ENCODE measurements at places on chromosomes 16 and 17.

- peak; percentile 26 for DNase-seq
Observed at GRCh38 chr16:67942200-67942509, 1.8 kb downstream of the LCAT start.

DNA sequence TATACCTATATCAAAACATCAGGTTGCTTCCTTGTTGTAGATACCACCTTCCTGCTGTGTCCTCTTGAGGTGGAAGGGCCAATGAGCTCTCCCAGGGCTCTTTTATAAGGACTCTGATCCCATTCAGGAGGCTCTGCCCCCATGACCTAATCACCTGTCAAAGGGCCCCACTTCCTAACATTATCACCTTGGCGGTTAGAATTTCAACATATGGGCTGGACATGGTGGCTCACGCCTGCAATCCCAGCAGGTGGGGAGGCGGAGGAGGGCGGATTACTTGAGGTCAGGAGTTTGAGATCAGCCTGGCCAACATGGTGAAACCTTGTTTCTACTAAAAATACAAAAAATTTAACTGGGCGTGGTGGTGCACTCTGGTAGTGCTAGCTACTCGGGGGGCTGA, 86.4 kb downstream of the HAPSTR1 start:
- DNase-seq, result no peak

GRCh38 chr16:85753976-85754375, 3.1 kb upstream of the C16orf74 start:
- DNase-seq, result no peak

DNA sequence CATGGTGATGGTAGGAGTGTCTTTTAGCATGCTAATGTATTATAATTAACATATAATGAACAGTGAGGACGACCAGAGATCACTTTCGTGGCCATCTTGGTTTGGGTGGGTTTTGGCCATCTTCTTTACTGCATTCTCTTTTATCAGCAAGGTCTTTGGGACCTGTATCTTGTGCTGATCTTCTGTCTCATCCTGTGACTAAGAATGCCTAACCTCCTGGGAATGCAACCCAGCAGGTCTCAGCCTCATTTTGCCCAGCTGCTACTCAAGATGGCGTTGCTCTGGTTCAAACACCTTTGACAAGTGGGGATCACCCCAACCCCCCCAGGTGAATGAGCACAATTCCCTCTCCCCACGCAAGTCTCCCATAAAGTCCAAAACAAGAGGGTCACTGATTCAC, 49.3 kb upstream of the ETV4 start:
- DNase-seq, result no peak

DNA sequence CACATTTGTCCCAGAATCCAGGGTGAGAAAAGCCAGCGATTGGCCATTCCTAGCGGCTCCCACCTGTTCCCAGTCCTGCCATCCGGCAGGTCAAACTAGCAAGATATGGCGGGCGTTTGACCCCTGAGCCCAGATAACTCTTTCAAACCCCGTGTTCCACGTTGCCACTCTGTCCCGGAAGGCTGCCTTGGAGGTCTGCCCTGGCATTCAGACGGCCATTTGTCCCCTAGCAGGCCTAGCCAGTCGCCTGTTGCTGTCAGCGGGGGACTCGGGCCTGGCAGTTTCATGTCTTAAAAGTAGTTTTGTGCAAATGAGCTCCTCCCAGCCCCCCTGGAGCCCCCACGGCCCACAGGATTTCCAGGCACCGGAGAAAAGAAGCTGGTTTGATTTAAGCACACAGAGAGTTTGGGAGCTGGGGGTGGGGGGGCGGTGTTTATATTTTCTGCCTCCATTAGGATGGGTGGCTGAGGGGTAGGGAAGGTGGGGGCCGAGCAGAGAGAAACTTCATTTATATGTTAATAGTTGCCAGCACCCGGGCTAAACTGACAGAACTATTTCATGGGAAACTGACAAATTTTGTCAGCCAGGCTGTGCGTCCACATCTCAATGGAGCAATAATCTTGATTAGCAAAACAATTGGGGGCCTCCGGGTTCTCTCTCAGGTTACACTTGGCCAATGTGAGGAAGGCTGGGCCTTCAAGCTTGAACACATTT, 240.9 kb upstream of the SALL1 start:
- no peak for DNase-seq

DNA sequence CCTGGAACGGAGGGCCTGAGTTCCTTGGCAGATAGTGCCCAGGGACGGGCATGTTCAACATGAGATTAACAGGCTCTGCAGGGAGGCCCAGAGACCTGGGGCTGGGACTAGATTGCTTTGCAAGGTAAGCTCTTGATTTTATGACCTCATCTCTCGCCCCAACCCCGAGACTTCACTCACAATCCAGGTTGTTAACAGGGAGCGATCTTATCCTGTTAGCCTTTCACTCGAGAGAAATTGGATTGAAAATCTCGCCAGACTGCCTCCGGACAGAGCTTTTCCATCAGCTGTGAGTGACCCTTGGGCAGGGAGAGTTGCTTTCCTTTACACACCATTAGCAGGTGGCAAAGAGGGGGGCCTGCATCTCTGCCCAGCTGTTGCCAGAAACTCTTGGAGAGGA, 521.7 kb upstream of the EEF2KMT start:
- DNase-seq, result no peak

GRCh38 chr17:82838386-82839063, 1.3 kb downstream of the ZNF750 start:
- DNase-seq, result no peak

- DNase-seq, result peak; percentile 49
Observed at GRCh38 chr17:17416007-17416399, 60.8 kb upstream of the MED9 start.

GRCh38 chr16:82835487-82836155, 208.9 kb downstream of the CDH13 start:
- DNase-seq, result no peak

- DNase-seq, result no peak
Observed at GRCh38 chr16:72464597-72465368, 292.8 kb upstream of the PMFBP1 start.

GRCh38 chr16:24140730-24141129, 115.4 kb upstream of the CACNG3 start:
- no peak for DNase-seq

- DNase-seq, result no peak
Observed at GRCh38 chr17:63956296-63956920, 16.3 kb downstream of the SCN4A start.

- DNase-seq, result no peak
Observed at GRCh38 chr17:76369804-76370203, 14.6 kb upstream of the SPHK1 start.

DNA sequence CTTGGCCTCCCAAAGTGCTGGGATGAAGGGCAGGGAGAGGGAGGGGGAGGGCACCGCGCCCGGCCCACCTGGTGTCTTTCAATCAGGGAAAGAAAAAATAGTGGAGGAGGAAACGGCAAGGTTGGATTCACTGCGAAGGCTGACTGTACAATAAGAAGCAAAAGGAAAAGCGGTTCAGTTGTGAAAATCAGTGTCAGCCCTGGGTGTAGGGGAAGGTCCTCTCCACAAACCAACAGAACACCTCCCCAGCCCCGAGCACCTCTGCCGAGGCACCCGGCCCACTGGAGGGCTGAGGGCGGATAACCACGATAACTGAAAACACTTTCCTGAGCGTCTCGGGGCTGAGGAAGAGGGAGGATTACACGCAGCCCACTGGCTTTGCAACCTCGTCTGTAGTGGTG, 1.4 kb upstream of the SPG7 start:
- DNase-seq, result no peak

DNA sequence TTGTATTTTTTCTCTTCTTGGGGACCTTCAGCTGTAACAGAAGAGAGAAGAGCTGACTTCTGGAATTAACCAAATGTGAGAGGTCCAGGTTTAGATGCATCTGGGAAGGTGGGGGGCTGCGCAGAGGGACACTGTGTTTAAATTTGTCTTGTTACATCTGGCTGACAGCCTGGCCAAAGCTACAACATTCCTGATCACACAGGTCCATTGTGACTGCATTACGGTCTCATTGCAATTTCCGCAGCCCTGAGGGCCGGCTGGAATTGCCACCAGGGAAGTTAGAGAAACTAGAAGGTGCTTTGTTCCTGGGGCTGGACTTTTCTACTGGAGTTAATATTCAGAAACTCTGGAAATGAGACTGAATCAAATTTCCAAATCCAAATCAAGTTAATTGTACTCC, 37.9 kb upstream of the LRRC75A start:
- DNase-seq, result no peak

DNA sequence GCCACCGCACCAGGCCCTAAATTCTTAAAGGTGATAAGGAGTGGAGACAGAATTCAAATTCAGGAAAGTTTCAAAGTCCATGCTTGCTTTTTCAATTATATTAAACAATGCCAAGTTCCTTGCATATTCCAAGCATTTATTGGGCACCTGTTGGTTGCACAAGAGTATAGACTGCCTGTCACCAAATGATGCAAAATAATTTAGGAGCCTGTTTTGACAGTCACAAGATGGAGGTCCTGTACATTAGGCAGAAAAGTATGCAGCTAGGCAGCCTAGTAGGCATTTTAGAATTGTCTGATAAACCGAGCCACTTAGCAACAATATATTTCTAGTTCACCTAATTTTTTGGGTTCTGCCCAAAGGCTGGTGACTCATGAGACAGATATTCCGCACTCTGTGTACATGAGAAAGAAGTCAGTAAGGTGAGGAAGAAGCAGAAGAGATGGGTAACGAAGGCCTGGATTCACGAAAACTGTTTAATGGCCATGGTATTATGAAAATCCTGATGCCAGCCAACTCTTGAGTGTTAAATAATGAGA, 7.3 kb downstream of the ACACA start:
- DNase-seq, result no peak

GRCh38 chr17:31329221-31329620, 7.8 kb upstream of the EVI2A start:
- no peak for DNase-seq

DNA sequence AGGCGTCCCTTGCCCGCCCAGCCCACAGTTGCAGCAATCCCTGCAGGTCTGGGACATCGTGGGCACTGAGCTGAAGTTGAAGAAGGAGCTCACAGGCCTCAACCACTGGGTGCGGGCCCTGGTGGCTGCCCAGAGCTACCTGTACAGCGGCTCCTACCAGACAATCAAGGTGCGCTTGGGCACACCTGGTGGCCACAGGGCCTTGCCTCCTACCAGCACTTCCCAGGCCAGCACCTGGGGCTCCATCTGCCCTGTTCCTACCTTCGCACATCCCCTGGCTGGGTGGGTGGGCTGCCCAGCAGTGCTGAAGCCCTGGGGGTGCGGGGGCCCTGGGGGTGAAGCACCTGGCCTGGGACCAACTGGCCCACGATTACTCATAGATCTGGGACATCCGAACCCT, 19.9 kb downstream of the TRAF7 start:
- no peak for DNase-seq

DNA sequence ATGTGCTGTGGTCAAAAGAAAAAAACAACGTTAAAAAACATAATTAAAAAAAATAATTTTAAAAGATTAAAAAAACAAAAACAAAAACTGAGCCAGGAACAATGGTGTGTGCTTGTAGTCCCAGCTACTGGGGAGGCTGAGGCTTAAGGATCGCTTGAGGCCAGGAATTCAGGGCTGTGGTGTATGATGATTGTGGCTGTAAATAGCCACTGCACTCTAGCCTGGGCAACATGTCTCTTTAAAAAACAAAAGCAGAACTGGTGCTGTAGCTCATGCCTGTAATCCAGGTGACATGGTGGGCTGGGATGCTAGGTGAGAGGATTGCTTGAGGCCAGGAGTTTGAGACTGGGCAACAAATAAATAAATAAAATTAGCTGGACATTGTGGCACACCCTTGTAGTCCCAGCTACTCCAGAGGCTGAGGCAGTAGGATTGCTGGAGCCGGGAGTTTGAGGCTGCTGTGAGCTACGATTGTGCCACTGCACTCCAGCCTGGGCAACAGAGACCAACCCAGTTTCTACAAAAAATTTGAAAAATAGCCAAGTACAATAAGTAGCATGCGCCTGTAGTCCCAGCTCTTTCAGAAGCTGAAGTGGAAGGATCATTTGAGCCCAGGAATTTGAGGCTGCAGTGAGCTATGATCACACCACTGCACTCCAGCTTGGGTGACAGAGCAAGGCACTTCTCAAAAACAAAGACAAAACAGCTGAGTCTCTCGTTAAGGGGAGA, 43.6 kb downstream of the NFATC3 start:
- DNase-seq, result no peak

GRCh38 chr16:10078541-10078949, 103.7 kb downstream of the GRIN2A start:
- DNase-seq, result no peak

GRCh38 chr16:88593489-88593888, 23.3 kb downstream of the ZC3H18 start:
- DNase-seq, result no peak

- no peak for DNase-seq
Observed at GRCh38 chr17:5763595-5764306, 179.4 kb upstream of the NLRP1 start.

GRCh38 chr16:16106466-16106865, 116.8 kb downstream of the ABCC6 start:
- DNase-seq, result no peak

GRCh38 chr17:39926588-39927100, 757 bp downstream of the ORMDL3 start:
- DNase-seq, result peak; percentile 70

DNA sequence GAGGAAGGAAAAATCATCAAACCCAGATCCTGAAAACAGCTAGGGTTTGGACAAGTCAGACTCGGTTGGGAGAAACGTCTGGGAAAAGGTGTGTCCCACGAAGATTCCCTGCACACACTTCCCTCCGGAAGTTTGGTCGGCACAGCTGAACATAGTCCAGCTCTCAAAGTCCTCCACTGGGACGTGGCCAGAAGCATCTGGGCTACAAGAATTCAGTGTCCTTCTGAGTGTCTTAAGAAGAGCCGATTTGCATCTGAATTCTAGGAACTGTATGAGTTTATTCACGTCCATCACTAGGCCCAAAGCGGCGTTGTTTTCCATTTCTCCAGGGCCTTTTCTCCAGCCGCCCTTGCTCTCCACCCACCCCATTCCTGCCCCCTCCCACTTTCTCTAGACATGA, 109.1 kb downstream of the C17orf67 start:
- no peak for DNase-seq

DNA sequence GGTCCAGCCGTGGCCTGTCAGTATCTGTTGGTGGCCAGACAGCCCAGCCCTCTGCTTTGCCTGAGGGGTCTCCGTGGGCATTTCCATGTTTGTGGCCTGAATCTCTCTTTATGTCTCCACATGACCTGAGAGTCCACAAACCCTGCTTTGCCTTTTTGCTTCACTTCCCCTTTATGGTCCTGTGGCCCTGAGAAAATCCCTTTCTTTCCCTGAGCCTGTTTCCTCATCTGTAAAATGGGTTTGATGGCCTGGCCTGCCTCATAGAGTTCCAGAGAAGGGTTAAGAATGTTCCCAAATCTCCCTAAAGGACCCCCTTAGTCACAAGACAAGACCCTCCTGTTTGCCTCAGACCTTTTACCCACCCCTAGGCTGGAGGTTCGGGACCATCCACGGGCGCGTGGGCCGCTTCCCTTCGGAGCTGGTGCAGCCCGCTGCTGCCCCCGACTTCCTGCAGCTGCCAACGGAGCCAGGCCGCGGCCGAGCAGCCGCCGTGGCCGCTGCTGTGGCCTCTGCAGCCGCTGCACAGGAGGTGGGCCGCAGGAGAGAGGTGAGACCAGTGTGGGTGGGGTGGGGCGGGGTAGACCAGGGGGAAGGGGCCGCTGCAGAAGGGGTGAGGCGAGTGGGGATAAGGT, 26.2 kb upstream of the ALKBH5 start:
- no peak for DNase-seq
